ENCODE measurements at places on chromosomes 5 and 9.

GRCh38 chr9:18710065-18710464, 236.1 kb downstream of the ADAMTSL1 start:
- no peak for DNase-seq

GRCh38 chr5:94366811-94367210, 251.6 kb downstream of the KIAA0825 start:
- DNase-seq: no peak

- no peak for DNase-seq
Measured at GRCh38 chr5:50325237-50325832, 115.8 kb downstream of the EMB start.

DNA sequence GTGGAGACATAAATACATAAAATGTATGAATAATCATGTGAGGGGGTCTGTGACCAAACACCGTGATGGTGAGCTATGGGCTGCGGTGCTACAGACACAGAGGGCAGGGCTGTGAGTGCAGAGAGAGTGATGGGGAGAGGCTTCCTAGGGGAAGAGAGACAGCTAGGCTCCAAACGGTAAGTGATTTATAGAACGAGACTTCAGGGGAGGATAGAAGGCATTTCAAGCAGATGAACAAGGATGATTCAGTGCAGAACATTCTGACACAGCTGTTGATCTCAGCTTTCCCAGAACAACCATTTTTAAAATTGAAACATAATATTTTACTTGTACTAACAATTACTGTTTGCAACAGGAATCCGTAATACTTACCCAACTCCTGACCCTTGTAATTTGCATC, 100.7 kb downstream of the GAS1 start:
- no peak for DNase-seq

GRCh38 chr9:37290940-37291485, 131.5 kb upstream of the GRHPR start:
- no peak for DNase-seq

DNA sequence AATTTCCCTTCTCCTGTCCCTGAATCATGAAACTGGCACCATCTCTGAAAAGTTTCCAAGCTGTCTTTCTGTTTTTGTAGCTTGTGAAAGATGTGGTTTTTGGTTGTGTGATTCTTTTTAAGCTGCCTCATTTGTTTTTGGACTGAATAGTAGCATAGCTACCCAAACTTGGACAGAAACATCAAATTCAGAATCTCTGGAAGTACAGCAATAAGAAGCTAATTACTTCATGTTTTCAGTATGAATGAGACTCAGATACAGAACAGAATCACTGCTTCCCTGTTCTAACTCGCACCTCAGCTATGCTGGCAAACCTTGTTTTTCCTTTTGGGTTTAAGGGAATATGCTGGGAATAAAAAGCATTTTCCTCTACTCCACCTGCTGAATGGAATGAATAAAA, 101.0 kb downstream of the FGF1 start:
- no peak for DNase-seq

DNA sequence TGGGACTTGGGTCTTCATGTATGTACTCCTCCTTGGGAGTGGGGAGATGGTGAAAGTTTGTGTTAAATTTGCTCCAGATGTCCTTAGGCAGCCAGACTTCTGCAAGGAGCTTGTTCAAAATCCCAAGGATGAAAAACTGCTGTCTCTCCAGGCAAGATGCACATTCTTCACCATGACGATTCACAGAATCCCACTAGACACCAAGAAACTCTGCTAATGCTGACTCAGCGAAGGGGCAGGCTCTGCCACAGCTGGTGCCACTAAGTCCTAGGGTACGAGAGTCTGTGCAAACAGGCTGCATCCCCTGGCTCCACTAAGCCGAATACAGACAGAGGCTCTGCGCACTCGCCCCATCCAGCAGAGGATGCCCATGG, 71.1 kb downstream of the OLFM1 start:
- no peak for DNase-seq

DNA sequence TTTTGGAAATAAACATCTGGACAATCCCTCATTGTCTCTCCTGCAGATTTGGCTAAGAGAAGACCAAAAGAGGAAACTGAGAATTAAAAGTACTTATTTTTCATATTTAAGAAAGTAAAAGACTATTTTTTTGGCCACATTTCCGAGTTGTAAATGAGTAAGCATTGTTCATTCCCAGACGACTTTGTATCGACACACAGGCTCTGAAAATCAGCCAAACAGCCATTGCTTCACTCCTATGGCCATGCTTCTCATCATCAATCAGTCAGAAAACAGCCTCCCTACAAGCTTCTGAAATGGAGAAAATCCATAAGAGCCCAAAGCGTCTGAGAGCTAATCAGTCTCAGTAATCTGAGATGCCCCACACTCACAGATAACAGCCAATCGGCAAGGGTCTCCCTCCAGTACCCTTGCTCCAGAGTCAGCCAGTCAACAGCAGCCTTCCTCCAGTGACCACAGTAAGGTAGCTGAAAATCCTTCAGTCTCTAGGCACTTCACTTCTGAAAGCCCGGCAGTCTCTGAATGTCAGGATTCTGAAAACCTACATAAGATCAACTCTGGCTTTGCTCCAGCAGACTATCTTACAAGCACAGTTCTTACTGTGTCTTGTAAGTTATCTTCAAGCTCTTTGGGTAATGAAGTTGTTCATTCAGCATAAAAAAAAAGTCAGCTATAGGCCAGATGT, 30.9 kb downstream of the CDO1 start:
- DNase-seq: no peak

DNA sequence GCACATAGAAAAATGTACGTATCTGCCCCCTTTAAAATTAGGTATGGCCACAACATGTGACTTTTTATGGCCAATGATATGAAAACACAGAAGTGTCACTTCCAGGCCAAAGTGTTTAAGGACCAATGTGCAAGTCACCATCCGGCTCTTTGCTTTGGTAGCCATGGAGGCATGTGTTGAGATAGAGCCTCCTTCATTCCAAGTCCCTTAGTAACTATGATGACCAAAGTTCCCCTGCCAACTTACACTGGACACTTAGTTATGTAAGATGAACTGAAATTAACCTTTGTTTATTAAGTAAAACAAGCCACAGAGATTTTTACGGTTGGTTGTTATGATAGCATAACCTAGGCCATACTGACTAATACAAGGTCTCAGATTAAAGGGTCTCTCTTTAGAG, 51.0 kb downstream of the FBN2 start:
- DNase-seq: no peak

Measured in stimulated activated CD8-positive, alpha-beta memory T cell treated with anti-CD3 and anti-CD28 coated beads, Interleukin-7, amount 100 ng/mL, for 24 hours (primary cell).